Cardiac ventricle fibroblast (primary cell): ENCODE measurements at places on chromosomes 2 and 18. TPM values are rescaled to one million over a fixed set of nuclear protein-coding genes. Genes with fewer than 3 reads are reported as not detected.

The ACVR2A gene
- 8.8 and 14.2 TPM in 2 replicates for total RNA-seq

The CRACDL gene
- 0.50 TPM in 1 of 2 replicates, not detected in the other for total RNA-seq

The IL1RL1 gene
- total RNA-seq = 2.3 and 2.4 TPM in 2 replicates

The UPP2 gene
- total RNA-seq = not detected in 2 replicates

The CCBE1 gene
- total RNA-seq = 11.7 and 18.4 TPM in 2 replicates

The PARD6G gene
- 1.4 and 1.8 TPM in 2 replicates for total RNA-seq

The CNNM3 gene
- 5.0 and 5.3 TPM in 2 replicates for total RNA-seq

The LRRC30 gene
- total RNA-seq = not detected in 2 replicates

The PNPT1 gene
- 10.4 and 11.4 TPM in 2 replicates for total RNA-seq

The CTAGE1 gene
- not detected in 2 replicates for total RNA-seq

The TEKT4 gene
- total RNA-seq = not detected in 2 replicates

The CACNB4 gene
- total RNA-seq = 0.93 and 1.4 TPM in 2 replicates

The TGFA gene
- not detected in 2 replicates for total RNA-seq

The ARHGAP15 gene
- total RNA-seq = not detected in 2 replicates

The CCDC74B gene
- total RNA-seq = 7.4 and 22.7 TPM in 2 replicates

The ANKRD29 gene
- 0.50 and 1.4 TPM in 2 replicates for total RNA-seq
